ENCODE measurements at places on chromosomes 3 and 15. TPM values are rescaled to one million over a fixed set of nuclear protein-coding genes. Genes with fewer than 3 reads are reported as not detected.

DNA sequence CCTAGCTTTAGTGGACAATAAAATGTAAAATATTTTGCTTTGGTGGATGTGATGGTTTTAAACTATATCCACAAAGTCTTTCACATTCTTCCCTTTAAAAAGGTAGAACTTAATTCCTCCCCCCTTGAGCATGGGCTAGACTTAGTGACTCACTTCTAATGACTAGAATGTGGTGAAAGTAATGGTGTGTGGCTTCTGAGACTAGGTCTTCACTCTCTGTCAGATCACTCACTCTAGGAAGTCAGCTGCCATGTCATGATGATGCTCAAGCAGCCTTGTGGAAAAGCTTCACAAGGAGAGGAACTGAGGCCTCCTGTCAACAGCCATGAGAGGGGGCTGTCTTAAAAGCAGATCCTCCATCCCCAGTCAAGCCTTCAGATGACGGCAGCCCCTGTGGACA lies 4.2 kb downstream of the LRRC2 start:
- no peak for DNase-seq

Gene ROPN1B
- 0.36 TPM for total RNA-seq

Gene SAMMSON
- not detected for total RNA-seq

Gene DGKG
- not detected for total RNA-seq

GRCh38 chr3:101119535-101119934 lies 126.3 kb upstream of the ABI3BP start:
- DNase-seq = no peak

DNA sequence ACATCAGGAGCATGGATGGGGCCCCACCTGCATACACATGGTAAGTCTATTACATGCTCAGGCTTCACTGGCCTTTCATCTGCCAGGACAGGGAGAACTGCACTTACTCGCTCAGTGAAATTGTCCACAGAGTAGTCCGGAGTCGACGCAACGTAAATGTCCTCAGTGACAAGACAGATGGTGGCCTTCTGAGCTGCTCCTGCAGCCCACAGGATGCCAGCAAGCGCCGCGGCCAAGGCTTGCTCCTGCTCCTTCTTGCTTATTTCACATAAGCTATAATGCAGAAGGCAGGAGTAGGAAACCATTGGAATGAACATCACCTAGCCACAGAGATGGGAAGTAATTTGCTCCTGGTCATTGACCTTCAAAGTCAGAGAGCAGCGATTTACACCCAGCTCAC lies 14.4 kb downstream of the MINDY4B start:
- DNase-seq = no peak

Gene PP2D1
- not detected for total RNA-seq

Data from H1 (cell line).